T-helper 2 cell (primary cell): ENCODE measurements at places on chromosomes 7 and 10.

DNA sequence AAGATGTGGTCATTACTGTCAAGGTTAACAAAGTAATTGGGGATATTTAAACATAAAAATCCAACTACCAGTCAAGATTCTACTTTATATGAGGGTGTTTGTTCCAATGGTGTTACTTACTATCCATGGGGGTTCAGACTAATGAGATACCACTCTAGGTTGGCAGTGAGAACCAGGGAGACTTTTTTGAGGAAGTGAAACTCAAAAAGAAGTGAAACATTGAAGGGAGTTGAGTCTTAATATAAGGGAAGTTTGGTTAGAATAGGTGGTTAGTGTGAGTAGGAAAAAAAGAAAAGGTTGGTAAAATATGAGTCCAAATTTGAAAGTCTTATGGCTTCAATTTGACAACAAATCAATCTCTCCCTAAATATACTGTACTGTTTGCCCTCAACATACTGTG is 123.6 kb upstream of the ANK3 start:
- DNase-seq: no peak

GRCh38 chr10:48231178-48231577 is 43.3 kb downstream of the FRMPD2 start:
- no peak for DNase-seq

DNA sequence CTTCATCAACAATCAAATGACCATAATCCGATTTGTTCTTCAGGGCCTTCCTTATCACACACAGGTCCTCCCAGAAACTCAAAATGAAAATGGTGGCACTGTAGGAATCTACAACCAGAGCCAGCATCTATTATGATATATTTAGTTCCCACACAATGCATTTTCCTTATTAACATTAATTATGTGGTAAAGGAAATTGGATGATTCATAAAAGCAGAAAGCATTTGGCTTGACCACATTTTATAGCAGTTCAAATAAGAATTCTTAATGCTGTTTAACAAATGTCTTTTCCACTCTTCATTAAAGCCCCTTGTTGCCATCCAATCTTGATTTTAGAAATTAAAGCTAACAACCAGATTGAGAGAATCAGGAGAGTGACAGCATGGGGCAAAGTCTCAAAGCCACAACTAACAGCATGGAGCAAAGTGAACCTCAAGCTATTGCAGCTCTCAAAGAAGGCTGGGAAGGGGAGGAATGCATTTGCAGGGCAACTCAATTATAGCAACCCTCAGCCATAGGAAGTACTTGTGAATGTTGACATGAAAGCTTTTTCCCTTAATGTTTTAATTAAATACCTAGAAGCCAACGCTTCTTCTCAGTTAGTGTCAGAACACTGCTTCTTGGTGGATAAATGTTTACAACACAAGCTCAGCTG is 549.1 kb downstream of the NXPH1 start:
- no peak for DNase-seq

- DNase-seq: no peak
Measured at GRCh38 chr10:70858759-70859158, 29.6 kb downstream of the PCBD1 start.

- no peak for DNase-seq
Measured at GRCh38 chr10:50528206-50528605, 95.5 kb downstream of the SGMS1 start.

- DNase-seq: no peak
Measured at GRCh38 chr7:110522761-110523200, 568.1 kb upstream of the LRRN3 start.

DNA sequence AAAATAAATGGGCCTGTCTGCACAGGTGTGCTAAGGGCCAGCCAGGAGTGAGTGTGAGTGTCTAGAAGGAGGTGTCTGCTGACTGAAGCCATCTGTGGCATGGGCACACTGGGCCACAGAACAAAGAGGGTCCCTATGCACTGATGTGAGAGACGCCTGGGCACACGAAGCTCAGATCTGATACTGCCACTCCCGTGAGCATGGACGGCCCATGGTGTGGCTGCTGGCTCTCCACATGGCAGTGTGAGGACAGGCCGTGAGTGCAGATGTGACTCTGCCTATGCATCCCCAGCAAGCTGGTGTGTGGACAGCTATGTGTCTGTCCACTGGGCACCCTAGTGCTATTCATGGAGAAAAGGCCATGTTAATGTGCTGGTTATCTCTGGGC is 12.8 kb upstream of the MYL7 start:
- DNase-seq: no peak

GRCh38 chr10:93576888-93577287 is 10.4 kb downstream of the FFAR4 start:
- no peak for DNase-seq

DNA sequence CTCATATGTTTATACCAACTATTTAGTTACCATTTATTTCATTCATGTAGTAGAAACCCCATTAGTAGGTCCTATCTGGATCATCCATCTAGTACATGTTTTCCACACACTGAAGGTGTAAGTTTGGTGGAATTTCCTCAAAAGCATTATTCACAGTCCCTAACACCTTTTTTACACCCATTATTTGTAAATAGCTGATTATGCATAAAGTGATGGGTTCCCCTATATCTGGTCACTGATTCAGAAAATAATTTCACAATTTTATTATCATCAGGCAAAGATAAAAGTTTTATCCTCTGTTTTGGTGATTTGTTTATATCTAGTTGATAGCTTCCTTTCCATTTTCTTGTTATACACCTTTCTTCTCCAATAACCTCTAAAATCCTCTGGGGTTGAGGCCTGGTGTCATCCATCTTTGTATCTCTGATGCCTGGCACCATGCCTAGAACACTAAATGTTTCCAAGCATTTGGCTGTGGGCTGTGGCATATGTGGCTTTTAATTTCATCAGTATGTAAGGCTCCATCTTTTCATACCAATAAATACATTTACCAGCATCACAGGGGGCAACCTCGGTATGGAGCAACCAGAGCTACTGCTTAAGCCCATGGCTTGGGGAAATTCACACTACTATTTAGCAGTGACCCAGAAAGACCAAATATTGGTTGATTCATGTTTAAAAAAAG is 1089.5 kb upstream of the LRRN3 start:
- no peak for DNase-seq

- DNase-seq: no peak
Measured at GRCh38 chr10:22611425-22612115, 102.8 kb downstream of the PIP4K2A start.

- peak; percentile 43 for DNase-seq
Measured at GRCh38 chr7:100583132-100584053, 2.5 kb downstream of the LRCH4 start.

- no peak for DNase-seq
Measured at GRCh38 chr7:109893231-109893630, 1197.7 kb upstream of the LRRN3 start.

- no peak for DNase-seq
Measured at GRCh38 chr10:789831-790701, 100.6 kb upstream of the DIP2C start.

DNA sequence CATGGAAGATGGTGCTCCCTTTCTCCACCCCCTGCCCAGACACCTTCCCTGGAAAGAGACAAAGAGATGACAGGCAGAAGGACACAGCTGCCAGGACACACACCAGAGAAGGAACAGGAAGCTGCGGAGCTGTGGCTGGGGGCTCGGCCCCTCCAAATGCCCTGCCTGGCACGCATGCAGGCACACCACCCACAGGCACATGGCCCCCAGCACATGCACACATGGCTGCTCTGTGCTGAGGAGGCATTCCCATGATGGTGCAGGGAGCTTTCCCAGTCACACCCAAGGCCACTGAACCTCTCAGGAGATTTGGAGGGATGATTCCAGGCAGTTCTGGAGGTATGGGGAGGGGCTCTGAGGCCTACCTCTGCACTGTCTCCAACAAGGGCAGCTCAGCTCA is 143.3 kb downstream of the GRID1 start:
- DNase-seq: no peak

DNA sequence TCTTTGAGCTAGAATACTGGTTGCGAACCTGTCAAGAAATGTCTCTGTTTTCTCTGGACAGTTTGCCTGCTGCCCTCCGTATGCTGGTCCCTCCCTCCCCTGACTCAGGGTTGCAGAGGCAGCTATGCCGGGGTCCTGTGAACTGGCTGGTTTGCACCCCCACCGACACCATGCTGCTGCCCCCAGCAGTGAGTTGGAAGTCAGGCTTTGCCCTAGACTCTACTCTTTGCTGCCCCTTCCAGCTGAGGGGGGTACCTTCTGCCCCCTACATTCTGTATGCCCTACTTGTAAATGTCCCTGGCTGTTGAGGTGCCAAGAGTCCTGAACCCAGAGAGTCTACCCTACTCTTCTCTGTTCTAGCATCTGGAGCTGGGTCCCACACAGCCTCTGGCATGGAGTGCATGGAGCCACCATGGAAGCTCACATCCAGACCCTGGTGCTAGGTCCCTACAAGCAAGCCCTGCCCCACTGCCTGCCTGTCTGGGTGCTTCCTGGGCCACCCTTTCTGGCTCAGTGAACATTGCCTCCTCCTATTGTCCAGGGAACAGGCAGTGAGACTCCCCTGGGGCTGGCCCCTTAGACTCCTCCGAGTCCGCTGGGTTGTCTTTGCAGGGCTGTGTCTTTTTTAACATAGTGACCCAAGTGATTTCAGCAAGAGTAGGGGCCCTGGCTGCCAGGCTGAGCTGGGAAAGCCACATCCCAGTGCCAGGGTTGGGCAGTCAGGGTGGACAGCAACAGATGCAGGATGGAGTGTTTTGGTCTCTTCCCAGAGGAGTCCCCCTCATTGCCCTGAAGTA is 138.9 kb downstream of the ADCY1 start:
- DNase-seq: no peak

DNA sequence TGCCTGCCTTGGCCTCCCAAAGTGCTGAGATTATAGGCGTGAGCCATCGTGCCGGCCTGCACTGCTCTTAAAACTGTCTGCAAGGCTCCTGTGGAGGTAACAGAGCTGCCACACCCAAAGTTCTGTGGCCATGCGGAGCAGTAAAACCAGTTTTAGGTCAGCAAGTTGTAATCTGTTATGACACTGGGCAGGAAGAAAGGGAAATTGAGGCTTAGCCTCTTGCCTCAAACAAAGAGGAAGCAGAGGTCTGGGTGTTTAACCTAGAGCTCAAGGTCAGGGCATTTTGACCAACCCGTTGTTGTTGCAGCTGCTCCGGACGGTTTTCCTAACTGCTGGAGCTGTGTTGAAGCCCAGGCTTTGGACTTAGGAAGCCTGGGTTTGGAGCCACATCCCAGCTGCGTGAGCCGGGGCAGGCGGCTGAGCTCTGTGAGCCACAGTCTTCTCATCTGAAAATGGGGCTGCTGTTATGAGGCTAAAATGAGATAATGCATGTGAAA is 7.4 kb upstream of the RRP12 start:
- DNase-seq: no peak

- DNase-seq: no peak
Measured at GRCh38 chr7:131803816-131804215, 247.4 kb upstream of the PODXL start.

GRCh38 chr7:16309129-16309528 is 112.2 kb downstream of the CRPPA start:
- DNase-seq: no peak

- DNase-seq: peak; percentile 58
Measured at GRCh38 chr7:50149369-50149768, 56.3 kb upstream of the ZPBP start.

- DNase-seq: no peak
Measured at GRCh38 chr7:140525743-140526142, 46.4 kb upstream of the MKRN1 start.

- no peak for DNase-seq
Measured at GRCh38 chr10:60978287-60979115, 34.5 kb upstream of the RHOBTB1 start.

- DNase-seq: no peak
Measured at GRCh38 chr7:14191686-14192098, 202.2 kb upstream of the ETV1 start.

- DNase-seq: no peak
Measured at GRCh38 chr7:70673778-70674570, 458.0 kb upstream of the GALNT17 start.

DNA sequence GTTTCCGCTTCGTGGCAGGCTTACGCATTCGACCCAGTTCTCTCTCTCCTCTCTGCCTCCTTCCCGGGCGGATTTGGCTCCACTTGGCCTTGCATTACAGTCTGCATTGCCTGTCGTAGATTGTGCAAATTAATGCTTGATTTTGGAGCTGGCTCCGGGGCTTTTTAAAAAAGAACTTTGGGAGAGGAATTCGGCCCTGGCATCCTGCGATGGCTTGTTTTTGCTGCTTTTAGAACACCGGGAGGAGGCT is 767 bp downstream of the EIF4EBP2 start:
- DNase-seq: no peak

DNA sequence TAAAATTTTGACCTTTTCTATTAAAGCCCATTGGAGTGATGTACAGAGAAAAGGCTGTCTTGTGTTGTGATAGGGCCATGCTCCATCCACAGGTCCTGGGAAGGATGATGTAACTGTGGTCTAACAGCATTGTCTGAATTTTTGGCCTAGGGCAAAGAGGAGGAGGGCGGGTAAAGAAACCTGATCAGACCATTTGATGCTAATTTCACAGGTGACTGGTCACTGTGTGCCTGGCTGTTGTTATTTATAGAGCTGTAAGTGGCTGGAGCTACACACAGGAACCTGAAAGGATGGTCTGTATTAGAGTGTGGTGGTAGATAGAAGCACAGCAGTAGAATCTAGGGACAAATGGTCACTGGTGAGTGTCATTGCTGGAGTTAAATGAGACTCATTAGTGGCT is 182.1 kb downstream of the AUTS2 start:
- DNase-seq: no peak

- DNase-seq: no peak
Measured at GRCh38 chr7:143973870-143974416, 19.3 kb downstream of the OR2F1 start.

DNA sequence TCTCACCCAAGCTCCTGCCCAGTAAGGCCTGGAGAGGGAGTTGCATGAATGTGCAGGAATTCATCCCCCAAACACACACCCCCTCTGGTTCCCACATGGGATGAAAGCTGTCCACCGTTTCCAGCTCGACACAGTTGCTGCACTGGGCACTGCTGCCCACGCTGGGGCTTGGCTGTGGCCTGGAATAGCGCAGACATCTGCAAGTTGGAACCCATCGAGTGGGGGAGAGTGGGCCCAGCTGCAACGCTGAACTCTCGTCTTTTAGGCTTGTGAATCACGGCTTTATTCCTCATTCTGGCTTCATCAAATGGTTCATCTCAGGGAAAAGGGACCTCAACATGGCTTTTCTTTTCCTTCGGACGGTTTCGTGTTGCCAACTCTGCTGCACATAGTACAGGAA is 264.7 kb downstream of the DNAJB6 start:
- DNase-seq: no peak

- no peak for DNase-seq
Measured at GRCh38 chr7:116097365-116098009, 66.9 kb upstream of the TFEC start.

GRCh38 chr10:97760461-97761257 is 11.1 kb downstream of the SFRP5 start:
- no peak for DNase-seq

GRCh38 chr10:52771534-52772445 is 794 bp downstream of the MBL2 start:
- no peak for DNase-seq
